Stimulated activated CD8-positive, alpha-beta memory T cell treated with anti-CD3 and anti-CD28 coated beads, Interleukin-15, amount 100 ng/mL, for 4 hours (primary cell): ENCODE measurements at places on chromosomes 7 and 10.
A peak's percentile ranks its signal among the peaks of the same experiment; 100 is the strongest.

- DNase-seq: no peak
Observed at GRCh38 chr10:3898821-3899220, 113.8 kb upstream of the KLF6 start.

GRCh38 chr10:13349463-13350274, 1.6 kb upstream of the SEPHS1 start:
- DNase-seq: no peak

DNA sequence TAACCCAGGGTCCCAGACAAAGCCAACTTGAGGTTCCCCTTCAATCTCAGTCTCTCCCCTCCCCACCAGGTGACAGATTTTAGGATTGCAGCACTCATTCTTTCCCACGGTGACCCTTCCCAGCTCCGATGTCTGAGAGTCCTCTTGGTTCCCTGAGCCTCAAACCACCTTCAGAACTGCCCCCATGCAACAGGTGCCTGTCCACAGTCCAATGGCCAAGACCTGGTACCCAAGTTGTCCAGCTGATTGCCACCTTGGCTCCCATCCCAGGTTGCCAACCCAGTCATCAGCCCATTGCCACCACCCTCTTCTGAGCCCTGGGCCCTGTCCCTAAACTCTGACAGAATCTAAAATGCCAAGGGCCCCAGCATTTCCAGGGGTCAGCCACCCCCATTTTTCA, 53.5 kb downstream of the SLIT1 start:
- DNase-seq: no peak

DNA sequence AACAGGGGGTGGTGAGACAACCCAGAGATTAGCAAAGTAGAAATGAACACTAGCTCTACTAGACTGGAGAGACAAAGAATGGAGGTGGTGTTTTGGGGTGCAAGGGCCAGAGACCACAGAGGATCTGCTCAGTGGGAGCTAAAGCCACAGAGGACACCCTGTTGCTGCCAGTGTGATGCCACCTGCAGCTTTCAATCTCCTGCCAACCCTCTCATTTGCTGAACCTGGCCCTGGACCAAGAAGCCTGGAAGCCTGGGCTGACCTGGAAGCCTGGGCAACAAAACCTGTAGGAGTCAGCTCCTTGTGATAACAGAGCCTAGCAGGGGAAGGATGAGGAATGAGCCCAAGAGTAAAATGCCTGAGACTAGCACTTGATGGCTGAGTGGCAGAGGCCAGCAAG, 81.1 kb upstream of the ADO start:
- DNase-seq: no peak

GRCh38 chr7:73560109-73560835, 2.8 kb upstream of the BCL7B start:
- no peak for DNase-seq

DNA sequence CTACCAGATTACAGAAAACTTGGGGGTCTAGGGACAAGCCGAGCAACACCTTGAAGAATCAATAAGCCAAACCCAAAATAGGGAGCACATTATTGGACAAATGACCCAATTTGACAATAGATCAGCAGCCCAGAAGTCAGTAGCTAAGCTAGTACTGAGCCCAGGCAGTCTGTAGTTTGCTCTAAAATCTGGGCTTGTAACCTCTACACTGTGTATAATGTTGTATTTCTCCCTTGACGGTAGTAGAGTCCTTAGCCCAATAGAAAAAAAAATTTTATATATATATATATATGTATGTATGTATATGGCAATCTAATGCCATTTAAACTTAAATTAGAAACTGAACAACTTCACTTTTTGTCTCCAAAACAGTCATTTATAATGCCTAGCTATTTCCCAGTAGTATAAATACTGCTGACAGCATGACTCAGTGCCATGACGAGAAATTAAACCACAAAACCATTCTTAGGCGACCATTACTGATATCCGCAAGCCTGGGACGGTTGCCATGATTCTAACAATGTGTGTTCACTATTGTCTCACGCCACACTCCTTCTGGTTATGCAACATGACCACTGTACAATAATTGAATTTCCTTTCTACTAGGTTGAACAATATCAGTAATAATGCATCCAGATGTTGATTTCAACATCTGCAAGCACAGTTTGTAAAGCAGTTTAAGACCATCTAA, 110.5 kb downstream of the IPMK start:
- no peak for DNase-seq

GRCh38 chr7:67451306-67451705, 454.7 kb downstream of the TYW1 start:
- no peak for DNase-seq

- DNase-seq: no peak
Observed at GRCh38 chr10:78752221-78752620, 316.5 kb upstream of the ZMIZ1 start.

DNA sequence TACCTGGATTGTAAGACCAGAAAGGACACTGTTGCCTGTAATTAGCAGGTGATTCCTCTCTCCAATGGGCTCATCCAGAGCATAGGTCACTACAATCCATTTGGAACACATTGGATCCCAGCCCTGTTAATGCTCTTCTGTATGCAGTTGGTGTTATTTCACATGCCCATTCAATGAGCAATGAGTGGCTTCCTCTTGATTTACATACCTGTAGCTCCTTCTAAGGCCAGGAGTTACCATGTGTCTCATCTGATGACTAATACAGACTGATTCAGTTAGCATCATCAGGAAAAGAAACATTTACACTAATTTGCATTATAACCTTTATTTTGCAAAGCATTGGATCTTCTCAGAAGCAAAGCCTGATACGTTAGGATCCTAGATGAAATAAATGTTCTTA, 83.1 kb upstream of the NPVF start:
- no peak for DNase-seq

- no peak for DNase-seq
Observed at GRCh38 chr10:7027237-7027912, 383.5 kb downstream of the SFMBT2 start.

DNA sequence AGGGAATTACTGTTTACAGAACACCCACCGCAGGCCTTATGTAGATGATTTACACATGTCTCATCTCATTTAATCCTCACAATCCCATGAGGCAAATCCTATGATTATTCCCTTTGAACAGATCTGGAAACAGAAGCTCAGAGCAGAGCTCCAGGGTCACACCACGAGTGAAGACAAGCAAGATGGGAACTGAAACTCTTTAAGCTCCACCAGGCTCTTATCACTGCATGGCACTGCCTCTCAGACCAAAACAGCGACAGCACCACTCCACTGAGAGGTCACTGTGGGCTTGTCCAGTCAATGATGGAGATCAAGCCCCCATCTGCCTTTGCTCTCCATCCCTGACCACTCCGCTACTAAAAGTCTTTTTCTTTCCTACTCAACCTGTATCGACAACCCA, 5.9 kb downstream of the GRID1 start:
- DNase-seq: no peak

- DNase-seq: no peak
Observed at GRCh38 chr7:94182066-94182465, 177.9 kb upstream of the BET1 start.

DNA sequence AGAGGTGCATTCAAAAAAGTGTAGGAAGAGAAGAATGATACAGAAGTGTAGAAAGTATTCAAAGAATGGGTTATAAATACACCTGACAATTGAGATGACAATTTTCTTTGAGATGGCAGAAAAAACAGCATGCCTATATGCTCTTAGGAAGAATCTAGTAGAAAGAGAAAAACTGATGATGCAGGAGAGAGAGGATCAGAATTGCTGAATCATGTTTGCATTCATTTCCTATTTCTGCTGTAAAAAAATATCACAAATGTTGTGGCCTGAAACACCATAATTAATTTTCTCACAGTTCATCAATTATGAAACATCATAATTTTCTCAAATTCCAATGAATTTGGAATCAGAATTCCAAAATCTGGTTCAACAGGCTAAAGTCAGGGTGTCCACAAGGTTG, 9.8 kb upstream of the AKR1C1 start:
- no peak for DNase-seq

DNA sequence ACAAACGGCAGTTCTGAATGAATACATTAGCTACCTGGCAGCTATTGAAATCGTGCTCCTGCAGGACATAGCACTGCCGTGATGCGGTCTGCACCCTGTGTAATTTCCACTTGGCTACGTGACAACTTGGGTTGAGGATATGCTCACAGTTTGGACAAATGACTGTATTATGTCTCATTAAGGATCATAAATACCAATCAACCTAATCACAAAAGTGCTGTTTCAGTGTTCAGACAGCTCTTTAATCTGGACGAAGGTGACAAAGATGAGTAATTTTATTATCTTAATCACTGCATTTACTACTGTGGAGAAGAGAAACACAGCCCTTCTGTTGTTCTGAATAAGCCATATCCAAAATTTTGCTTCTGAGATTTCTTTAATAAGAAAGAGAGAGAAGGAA, 210.8 kb upstream of the PFKP start:
- no peak for DNase-seq

DNA sequence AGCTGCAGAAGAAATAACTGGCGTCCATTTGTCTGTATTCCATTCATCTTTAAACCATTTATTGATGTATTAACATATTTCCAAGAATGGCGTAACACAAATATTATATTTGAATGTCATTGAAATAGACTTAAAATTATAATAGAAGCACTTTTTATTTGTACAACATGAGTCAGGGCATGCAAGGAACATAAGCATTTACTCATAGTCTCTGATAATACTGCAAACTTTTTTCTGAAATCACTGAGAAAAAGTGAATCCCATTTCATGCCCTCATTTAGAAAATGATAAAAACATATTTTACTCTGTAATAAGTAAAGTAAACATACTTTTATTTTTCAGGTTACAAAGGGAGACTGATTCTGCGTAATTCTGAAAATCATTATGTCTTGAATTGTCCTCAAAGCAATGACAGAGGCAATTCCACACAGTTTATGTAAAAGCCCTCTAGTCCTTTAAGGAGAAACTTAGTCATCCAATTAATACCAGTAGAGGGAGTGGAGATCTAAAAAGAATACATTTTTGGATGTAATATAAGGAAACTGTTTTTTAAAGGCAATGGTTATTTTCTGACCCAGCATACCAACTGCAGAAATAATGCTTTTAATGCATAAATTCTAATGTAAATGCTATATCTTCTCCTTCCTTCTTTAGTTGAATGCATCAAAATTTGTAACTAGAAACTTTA, 58.1 kb downstream of the AGMO start:
- DNase-seq: no peak

GRCh38 chr10:124676416-124677062, 67.6 kb downstream of the FAM53B start:
- DNase-seq: no peak

DNA sequence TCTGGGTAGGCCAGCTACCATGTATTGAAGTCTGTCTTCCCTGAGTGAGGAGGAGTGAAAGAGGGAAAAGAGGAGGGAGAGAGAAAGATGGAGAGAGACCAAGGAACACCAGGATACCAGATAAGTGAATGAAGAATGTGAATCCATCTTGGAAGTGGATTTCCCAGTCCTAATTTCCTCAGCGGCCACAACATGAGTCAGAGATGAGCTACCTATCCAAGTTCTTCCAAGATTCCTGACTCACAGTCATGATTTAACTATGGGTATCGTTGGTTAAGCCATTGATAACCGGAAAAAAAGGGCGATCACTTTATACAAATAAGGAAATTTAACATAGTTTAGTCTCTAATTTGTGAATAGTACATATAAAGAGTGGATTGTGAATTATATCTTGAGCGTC, 561.8 kb downstream of the ATRNL1 start:
- no peak for DNase-seq

DNA sequence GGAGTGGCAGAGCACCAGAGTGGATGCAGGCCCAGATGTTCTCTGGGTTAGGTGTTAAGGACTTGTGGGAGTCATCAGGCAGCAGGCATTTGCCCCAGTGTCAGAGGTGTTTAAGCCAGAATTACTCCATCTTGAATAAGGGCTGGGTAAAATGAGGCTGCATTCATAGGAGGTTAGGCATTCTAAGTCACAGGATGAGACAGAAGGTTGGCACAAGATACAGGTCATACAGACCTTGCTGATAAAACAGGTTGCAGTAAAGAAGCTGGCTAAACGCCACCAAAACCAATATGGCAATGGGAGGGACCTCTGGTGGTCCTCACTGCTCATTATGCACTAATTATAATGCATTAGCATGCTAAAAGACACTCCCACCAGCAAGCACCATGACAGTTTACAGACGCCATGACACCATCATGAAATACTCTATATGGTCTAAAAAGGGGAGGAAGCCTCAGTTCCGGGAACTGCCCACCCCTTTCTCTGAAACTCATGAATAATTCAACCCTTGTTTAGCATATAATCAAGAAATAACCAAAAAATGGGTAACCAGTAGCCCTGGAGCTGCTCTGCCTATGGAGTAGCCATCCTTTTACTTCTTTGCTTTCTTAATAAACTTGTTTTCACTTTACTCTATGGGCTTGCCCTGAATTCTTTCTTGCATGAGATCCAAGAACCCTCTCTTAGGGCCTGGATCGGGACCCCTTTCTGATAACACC, 882 bp upstream of the LRRC61 start:
- DNase-seq: peak; percentile 44

GRCh38 chr7:7176406-7177043, 5.8 kb upstream of the C1GALT1 start:
- no peak for DNase-seq

DNA sequence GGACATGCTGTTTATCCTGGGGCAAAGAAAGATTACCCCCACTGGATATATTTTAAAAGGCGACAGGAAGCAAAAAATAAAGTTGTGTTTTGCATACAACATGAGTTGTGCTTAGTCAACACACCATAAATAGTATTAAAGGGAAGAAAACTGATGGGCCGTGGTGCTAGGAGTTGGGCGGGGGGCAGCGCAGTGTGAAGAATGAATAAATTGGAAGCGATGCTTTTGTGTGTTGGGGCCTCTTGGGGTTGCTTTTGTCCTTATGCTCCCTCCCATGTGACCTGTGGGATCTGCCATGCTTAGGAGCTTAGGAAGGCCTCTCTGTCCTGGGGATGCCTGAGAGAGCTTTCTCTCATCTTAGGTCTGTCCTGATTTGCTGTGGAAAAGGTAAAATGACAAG, 35.0 kb upstream of the AGR3 start:
- DNase-seq: no peak

- DNase-seq: no peak
Observed at GRCh38 chr7:141649137-141649864, 52.7 kb downstream of the DENND11 start.

- DNase-seq: no peak
Observed at GRCh38 chr10:24463611-24464426, 254.9 kb downstream of the KIAA1217 start.

- peak; percentile 46 for DNase-seq
Observed at GRCh38 chr10:97914837-97915211, 65.2 kb downstream of the GOLGA7B start.

DNA sequence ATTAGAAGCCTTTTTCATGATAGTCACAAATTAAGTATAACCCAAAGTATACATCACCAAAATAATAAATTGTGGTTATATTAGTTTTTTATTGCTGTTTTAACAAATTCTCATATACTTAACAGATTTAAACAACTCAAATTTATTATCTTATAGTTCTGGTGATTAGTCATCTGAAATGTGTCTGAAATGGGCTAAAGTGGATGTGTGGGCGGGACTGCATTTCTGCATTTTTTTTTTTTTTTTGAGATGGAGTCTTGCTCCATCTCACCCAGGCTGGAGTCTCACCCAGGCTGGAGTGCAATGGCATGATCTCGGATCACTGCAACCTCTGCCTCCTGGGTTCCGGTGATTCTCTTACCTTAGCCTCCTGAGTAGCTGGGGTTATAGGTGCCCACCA, 891.5 kb upstream of the CELF2 start:
- DNase-seq: no peak
